ENCODE measurements at places on chromosomes 2 and 18. TPM values are rescaled to one million over a fixed set of nuclear protein-coding genes. Genes with fewer than 3 reads are reported as not detected.

Gene CENPO
- total RNA-seq: 45.1 TPM

Gene VIT
- 0.98 TPM for total RNA-seq

Gene MPPE1
- 18.0 TPM for total RNA-seq

DNA sequence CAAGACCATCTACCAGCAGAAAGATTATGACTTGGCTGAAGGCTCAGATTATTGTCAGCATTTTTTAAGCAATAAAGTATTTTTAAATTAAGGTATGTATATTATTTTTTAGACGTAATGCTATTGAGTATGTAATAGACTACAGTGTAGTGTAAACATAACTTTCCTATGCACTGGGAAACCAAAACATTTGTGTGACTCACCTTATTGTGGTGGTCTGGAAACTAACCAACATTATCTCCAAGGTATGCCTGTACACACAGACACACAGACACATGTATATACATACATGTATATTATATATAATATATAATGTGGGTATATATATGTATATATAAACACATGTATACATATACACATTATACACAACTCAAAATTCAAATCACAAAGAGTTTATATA is 9.1 kb upstream of the TMEFF2 start:
- no peak for DNase-seq

DNA sequence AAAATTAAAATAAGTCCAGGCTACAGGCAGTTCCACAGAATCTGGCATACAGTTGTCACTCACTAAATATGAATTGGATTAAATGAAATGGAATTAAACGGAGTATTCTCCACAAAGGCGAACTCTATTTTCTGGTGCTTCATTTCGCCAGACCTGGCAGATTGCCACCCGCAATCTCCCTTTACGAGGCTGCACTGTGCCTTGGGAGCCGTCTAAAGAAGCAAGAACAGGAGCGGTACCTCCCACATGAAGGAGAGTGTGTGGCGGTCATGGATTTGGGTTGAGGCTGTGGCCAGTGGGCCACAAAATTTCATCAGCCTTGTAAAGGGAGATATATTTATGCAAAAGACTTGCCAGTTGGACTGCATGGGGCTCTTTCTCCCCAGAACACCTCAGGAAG is 151.0 kb downstream of the OSR1 start:
- no peak for DNase-seq
